ENCODE measurements at places on chromosomes 3 and 15.

- DNase-seq, result no peak
Measured at GRCh38 chr3:34837848-34838741, 801.2 kb upstream of the ARPP21 start.

DNA sequence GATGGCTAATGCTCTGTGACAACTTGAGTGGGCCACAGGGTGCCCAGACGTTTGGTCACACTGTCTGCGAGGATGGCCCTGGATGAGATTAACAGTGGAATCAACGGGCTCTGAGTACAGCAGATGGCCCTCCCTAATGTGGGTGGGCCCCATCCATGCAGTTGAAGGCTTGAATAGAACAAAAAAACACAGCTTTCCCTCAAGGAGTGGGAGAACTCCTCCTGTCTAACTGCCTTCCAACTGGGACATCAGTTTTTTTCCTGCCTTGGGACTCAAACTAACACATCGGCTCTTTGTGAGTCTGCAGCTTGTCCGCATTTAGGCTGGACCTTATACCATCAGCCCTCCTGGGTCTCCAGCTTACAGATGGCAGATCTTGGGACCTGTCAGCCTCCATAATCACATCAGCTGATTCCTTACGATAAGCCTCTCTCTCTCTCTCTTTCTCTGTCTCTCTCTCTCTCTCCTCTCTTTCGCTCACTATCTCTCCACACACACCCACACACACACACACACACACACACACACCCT lies 20.8 kb downstream of the FAM174B start:
- DNase-seq, result no peak

DNA sequence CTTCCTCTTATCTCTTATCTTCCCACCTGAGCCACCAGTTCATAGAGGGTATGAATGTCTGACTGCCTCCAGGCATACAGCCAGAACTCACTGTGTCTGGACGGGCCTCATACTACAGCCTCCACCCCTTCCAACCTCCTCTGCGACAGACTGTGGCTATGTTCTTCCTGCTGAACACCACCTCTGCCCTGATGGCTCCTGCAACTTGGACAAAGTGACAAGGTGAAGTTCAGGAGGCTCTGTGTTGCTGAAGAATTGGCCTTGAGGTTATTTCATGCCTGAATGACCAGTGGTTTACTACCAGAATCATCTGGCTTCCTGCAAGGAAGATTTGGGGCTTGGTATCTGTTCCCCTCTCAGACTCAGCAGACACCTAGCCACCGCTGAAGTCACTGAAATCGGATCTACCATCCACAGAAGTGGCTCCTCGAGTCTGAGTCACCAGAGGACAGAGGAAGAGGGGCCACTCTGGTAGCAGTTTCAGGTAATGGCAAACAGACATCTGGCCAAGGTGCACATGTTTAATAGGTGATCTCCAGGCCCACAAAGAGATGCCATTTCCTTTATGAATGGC lies 14.2 kb upstream of the ULK3 start:
- peak; percentile 77 for DNase-seq

DNA sequence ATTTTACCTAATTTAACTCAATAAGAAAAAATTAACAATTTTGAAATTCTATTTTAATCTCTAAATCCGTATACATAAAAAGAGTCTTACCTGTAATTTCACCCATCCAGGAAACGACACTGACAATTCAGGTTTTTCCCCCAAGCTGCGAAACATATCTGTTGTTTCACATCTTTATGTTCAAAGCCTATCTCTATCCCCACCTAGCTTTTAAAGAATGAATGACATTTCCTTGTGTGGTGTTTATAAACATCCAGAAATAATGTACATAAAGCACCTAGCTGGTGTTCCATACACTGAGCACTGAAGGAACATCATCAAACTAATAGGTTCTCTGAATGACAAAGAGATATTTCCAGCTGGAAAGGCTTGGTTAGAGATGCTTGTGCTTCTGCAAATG lies 867.8 kb downstream of the SQOR start:
- DNase-seq, result no peak

DNA sequence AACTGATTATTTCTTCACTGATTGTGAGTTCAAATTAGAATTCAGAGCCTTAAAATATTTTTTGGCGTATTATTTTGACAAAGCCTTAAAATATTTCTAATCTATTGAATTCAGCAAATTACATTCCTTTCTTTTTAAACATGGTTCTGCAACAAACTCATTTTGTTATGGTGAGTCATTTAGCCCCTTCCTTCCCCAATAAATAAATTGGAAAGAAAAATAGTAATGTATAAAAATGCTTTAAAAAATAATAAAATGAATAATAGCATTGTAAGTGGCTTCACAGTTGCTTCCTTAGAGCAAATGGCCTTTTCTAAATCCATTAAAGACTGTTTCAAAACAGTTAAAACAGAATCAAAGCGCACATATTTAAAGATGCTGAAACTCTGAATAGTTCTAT lies 12.1 kb downstream of the CSNK1G1 start:
- no peak for DNase-seq

DNA sequence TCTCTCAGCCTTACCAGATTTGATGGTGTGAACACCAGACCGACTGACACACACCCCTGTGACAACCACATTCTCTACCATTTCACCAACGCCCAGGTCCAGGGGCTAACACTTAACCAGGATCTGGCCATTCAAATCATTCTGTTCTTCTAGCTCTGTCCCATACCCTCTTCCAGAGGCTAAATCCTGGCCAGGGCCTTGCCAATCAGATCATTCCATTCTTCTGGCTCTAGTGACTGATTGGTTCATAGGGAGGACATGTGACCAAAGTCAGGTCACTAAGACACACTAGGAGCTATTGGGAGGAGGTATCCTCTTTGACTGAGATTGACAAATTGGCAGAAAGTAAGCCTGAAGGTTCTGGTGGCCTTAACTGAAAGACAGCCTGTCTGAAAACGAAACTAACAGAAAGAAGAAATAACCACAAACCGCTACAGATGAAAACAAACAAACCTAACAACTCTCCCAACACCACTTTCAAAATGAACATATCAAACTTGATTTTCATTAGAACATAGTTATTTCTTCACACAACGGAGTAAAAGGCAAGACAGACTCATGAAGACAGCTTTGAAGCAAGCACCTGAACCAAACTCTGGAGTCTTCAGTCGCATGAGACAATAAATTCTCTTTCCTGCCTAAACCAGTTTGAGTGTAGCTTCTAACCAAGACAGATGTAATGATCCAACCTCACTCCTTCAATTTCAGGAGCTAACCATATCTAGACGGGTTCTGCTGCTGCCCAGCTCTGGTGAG lies 68.5 kb downstream of the TRANK1 start:
- DNase-seq, result peak; percentile 87

- DNase-seq, result no peak
Measured at GRCh38 chr15:88419830-88420229, 47.4 kb downstream of the MRPL46 start.

DNA sequence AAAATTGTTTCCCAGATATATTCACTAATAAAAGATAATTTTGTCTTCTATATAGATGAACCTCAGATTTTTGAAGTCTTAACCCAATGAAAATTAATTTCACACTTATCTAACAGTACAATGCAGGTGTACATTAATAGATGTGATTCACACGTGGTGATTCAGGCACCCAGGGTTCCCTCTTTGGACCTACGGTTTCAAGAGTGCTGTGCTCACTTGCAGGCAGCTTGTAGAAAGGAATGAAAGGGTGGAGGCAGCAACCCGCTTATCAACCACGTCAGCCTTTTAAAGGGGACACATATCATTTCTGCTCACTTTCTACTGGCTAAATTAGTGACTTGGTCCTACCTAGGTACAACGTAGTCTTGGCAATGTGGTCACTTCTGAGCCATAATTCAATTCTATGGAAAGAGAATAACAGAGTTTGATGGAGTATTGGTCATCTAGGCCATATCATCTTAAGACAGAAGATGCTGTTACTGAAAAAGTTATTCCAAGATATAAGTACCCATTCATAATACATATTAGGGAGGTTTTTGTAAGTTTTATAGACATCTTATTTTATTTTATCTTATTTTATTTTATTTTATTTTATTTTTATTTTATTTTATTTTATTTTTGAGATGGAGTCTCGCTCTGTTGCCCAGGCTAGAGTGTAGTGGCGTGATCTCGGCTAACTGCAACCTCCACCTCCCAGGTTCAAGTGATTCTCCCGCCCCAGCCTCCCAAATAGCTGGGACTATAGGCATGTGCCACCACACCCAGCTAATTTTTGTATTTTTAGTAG lies 37.9 kb downstream of the ACP3 start:
- no peak for DNase-seq

DNA sequence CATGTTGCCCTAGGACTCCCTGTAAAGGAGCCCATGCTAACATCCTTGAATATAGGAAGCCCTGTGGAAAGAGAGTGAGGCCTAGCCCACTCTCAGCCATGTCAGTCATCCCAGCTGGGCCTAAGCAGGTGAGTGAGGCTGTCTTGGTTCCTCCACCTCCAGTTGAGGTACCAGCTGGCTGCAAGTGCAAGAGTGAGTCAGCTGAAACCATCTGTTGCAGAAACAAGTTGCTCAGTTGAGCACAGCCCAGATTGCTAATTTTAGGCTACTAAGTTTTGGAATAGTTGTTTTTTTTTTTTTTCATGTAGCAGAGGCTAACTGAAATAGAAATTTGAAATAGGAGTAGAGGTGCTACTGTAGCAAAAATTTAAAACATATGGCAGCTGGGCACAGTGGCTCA lies 43.7 kb upstream of the ADPGK start:
- DNase-seq, result peak; percentile 15

GRCh38 chr15:52552303-52552702 lies 16.5 kb downstream of the ARPP19 start:
- DNase-seq, result no peak

DNA sequence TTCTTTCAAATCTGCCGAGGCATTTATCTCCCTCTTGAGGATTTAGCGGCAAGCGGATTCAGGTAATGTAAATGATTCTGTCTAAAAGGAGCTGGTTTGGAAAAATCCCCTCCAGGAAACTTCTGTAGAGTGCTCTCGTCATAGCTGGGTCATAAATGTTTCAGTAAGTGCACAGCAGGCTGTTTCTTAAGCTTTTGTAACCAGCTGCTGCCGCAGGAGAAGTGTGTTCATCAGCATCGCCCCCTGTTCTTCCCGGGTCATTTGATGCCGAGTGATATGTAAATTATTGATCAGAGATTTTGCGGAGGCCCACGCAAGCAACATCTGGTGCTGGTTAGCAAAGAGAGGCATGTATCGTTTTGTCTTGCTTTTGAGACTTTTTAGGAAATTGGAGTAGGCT lies 53.1 kb downstream of the DNASE1L3 start:
- no peak for DNase-seq

DNA sequence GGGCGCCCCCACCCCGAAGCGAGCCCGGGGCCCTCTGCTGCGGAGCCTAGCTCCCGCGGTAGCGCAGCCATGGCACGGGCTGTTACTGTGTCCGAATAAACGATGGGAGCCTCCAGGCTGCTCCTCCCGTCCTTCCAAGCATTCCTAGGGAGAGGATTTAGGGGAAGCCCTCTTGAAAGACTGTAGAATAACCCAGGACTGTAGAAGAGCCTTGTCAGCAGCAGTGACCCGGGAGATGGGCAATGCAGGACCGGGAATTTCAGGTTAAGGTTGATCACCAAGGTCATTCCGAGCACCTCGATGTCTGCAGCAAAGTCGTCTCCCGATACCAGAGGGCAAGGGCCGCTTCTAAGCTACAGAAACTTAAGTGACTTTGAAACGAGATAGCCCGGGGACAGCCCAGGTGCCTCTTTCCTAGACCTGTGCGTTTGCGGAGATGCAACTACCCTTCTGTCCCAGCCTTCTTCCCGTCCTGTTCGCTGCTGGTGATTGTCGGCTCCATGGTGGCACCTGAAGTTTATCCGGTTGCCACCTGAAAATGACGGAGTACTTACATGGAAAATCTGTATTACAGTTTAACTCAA lies 753 bp upstream of the MYO5A start:
- DNase-seq, result no peak

- DNase-seq, result no peak
Measured at GRCh38 chr15:71914092-71914491, 103.7 kb downstream of the NR2E3 start.

DNA sequence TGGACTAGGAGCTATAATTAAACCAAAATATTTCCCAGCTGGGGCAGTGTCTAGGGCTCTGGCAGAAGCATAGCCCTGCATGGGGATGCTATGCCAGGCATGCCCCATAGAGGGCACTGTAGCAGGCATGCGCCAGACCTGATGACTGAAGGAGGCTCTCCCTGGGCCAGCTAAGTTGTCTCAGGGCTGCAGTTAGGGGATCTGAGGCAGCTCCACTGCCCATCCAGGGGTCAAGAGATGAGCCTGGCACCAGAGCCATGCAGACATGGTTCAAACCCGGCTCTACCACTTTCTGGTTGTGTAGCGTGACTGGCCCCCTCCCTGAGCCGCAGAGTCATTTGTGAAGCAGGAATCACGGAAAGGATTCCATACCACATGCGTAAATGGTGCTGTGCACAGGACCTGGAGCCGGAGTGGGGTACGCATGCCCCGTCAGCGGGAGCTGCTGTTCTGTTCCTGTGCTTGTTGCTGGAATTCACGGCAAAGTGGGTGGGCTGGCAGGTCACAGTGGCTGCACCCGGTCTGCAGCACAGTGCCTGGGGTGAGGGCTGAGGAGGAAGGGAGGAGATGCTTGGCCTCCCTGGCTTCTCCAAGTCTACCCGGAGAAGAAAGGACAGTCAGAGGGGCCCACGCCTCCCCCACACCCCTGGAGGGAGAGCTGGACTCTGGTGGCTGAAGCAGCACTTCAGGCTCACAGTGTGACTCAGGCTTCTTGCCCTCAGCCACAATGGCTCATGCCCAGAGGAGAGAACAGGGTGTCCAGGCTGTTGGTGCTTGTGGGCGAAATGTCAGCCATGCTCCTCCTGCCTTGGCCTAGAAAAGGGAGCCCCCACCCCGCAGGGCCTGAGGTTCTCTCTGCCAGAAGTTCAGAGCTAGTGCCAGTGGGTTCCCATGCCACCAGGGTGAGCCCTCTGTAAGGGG lies 43.1 kb downstream of the DNASE1L3 start:
- DNase-seq, result no peak

DNA sequence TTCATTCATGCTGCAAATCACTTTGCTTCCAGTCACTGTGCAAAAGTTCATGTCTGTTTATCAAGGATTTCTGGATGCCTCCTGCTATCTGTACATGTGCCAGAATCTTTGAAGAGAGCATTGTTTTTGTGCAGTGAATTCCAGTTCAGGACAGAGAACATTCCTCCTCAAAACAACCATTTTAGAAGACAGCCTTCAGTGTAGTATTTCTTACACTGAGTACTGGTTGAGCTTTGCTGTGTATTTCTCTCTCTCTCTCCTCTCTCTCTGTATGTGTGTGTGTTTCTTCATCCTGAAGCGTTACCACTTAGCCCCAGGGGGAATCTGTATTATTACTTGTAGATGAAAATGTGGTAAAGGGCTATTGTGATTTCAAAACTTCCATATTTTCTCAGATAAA lies 123.8 kb upstream of the CHL1 start:
- no peak for DNase-seq

DNA sequence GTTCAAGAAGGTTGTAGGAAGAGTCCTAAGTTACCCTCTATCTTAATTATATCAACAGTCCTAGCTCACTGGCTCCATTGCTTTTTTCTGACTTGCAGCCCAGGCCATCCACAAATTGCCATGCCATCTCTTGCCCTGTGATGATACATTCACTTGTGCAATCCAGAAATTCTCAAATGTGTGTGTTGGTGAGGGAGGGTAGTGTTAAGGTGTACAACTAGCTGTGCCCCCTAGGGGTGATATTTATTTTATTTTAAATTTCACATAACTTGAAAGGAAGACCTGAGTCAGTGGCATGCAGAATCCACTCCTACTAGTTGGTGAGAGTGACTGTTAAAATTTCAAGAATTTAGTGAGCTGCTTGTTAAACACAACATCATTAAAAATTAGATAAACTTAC lies 156.1 kb upstream of the ANKRD28 start:
- no peak for DNase-seq

Measured in GM12864 (cell line).